ENCODE measurements at places on chromosomes 2 and 18. TPM values are rescaled to one million over a fixed set of nuclear protein-coding genes. Genes with fewer than 3 reads are reported as not detected.

- peaks cover 17% of the 10 kb centered on the region for H3K27me3 ChIP-seq
- DNase-seq: no peak
- H3K36me3 ChIP-seq: no peaks in the 10 kb centered on the region
Observed at GRCh38 chr2:241538838-241539615, 19.5 kb upstream of the BOK start.

DNA sequence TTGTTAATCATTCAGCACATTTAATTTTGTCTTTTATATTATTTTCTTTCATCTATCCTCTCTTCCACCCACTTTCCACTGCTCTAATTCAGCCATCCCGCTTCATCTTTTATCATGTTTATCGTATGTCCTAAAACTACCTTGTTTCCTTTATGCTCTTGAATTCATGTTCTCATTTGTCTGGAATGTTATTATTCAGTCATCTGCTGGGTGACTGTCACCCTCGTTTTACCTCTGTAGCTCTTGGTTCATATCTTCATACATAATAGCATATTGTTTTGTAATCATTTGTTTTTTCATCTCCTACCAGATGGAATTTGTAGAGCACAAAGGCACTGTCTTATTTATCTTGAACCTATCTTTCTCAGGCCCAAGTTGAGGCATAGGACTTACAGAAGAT is 37.0 kb downstream of the SMCHD1 start:
- H3K4me1 ChIP-seq: peaks cover 20% of the 10 kb centered on the region
- DNase-seq: no peak
- H3K27ac ChIP-seq: peak overlapping the region; percentile 30
- H3K4me3 ChIP-seq: no peak overlapping the region

The TLX2 gene
- 0.54 TPM for total RNA-seq

DNA sequence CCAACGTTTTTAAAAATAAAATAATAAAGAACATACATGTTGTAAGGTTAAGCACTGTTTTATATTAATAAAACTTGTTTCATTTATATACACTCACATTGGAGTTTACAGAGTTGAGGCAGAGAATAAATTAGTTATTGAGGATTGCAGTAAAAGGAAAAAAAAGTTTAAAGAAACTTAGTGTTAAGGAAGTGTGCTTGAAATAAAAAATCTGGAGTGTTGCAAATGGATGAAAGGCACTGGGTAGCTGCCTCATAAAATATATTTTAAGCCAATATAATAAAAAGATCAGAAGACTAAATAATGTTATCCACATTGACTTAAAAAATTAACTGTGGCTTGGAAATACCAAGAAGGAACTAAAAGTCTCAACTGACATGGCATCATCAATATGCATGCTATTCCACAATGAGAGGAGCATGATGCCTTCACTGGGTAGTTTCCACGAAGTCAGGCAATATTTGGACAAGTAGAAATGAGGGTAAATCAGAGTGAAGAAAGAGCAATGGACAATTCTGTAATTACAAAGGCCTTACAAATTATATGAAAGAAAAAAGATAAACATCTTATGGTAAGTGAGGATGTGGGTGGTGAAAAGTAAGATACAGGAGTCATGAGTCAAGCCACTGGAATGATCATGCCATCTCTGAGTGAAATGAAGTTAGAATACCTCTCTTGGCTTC is 2.5 kb downstream of the GALNT3 start:
- H3K4me3 ChIP-seq: peak overlapping the region; percentile 18
- DNase-seq: no peak
- H3K36me3 ChIP-seq: peaks cover 1% of the 10 kb centered on the region
- peaks cover 35% of the 10 kb centered on the region for H3K4me1 ChIP-seq
- no peak overlapping the region for H3K27ac ChIP-seq

- H3K27me3 ChIP-seq: peaks cover 4% of the 10 kb centered on the region
- no peak overlapping the region for H3K27ac ChIP-seq
- DNase-seq: no peak
- H3K36me3 ChIP-seq: no peaks in the 10 kb centered on the region
- no peak overlapping the region for H3K4me3 ChIP-seq
- H3K4me1 ChIP-seq: no peaks in the 10 kb centered on the region
Observed at GRCh38 chr2:71821856-71822255, 325.8 kb downstream of the CYP26B1 start.
